ENCODE measurements at places on chromosomes 13 and 19.

DNA sequence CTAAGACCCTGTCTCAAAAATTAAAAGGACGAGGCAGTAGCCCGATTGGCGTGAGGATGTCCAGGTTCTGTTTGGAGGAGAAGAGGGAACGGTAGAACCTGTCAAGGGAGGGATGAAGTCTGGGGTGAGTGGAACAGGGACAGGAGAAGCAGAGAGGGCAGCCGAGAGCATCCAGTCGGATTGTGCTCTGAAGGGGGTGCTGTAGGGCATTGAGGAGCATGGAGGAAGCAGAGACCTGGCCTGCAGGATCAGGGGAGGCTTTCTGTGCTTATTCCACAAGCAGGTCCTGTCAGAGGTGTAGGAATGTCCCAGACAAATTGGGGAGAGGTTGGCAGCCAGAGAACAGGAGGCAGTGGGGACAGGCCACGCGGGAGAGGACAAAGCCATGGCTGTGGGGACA, 14.1 kb downstream of the AP2A1 start:
- H3K36me3 ChIP-seq = peaks cover 37% of the 10 kb centered on the region
- DNase-seq = no peak
- peak overlapping the region; percentile 17 for H3K27ac ChIP-seq
- no peaks in the 10 kb centered on the region for H3K27me3 ChIP-seq
- H3K4me1 ChIP-seq = peaks cover 4% of the 10 kb centered on the region
- H3K4me3 ChIP-seq = no peak overlapping the region

GRCh38 chr19:42402376-42403116, 12.4 kb upstream of the CNFN start:
- DNase-seq = no peak
- peak overlapping the region; percentile 79 for H3K4me3 ChIP-seq
- H3K27ac ChIP-seq = no peak overlapping the region
- H3K27me3 ChIP-seq = no peaks in the 10 kb centered on the region
- H3K4me1 ChIP-seq = peaks cover 23% of the 10 kb centered on the region

- H3K36me3 ChIP-seq = no peaks in the 10 kb centered on the region
- H3K27me3 ChIP-seq = peaks cover 14% of the 10 kb centered on the region
- no peaks in the 10 kb centered on the region for H3K4me1 ChIP-seq
- H3K27ac ChIP-seq = no peak overlapping the region
These were observed 20.2 kb upstream of the CEACAM6 start for GRCh38 chr19:41735071-41735600.

- H3K36me3 ChIP-seq = peaks cover 25% of the 10 kb centered on the region
- H3K4me3 ChIP-seq = no peak overlapping the region
- no peak for DNase-seq
- H3K27me3 ChIP-seq = no peaks in the 10 kb centered on the region
These were observed 26.9 kb upstream of the TMEM160 start for GRCh38 chr19:47075179-47075810.

DNA sequence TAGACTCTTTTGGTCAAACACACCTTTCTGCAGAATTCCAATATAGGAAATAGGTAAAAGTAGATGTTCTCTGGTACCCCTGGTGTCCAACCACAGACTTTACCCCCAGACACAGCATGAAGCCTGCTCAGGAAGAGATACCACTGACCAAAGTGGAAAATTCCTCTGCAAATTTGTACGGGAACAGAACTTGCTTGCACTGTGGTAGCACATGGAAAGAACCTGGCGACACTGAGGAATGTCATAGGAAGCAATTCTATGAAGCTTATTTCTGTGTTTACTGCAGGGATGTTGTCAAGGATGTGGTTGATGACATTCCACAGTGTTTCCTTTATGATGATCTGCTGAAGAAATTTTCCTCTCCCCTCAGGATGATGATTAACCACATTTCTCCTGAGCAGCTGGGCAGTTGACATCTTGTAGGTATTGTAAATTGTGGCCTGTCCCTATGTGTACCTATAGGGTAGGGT, 48.9 kb upstream of the TNFSF11 start:
- DNase-seq = no peak
- no peaks in the 10 kb centered on the region for H3K36me3 ChIP-seq
- peaks cover 22% of the 10 kb centered on the region for H3K27me3 ChIP-seq
- H3K4me1 ChIP-seq = peaks cover 3% of the 10 kb centered on the region

GRCh38 chr19:4597975-4598671, 38.6 kb upstream of the SEMA6B start:
- no peak for DNase-seq
- H3K27me3 ChIP-seq = peaks cover 18% of the 10 kb centered on the region
- no peak overlapping the region for H3K4me3 ChIP-seq
- H3K27ac ChIP-seq = no peak overlapping the region
- H3K36me3 ChIP-seq = no peaks in the 10 kb centered on the region

- peak overlapping the region; percentile 83 for H3K4me3 ChIP-seq
- H3K27me3 ChIP-seq = peaks cover 20% of the 10 kb centered on the region
- H3K4me1 ChIP-seq = peaks cover 18% of the 10 kb centered on the region
These were observed 349.2 kb upstream of the ARGLU1 start for GRCh38 chr13:106917024-106917571.

DNA sequence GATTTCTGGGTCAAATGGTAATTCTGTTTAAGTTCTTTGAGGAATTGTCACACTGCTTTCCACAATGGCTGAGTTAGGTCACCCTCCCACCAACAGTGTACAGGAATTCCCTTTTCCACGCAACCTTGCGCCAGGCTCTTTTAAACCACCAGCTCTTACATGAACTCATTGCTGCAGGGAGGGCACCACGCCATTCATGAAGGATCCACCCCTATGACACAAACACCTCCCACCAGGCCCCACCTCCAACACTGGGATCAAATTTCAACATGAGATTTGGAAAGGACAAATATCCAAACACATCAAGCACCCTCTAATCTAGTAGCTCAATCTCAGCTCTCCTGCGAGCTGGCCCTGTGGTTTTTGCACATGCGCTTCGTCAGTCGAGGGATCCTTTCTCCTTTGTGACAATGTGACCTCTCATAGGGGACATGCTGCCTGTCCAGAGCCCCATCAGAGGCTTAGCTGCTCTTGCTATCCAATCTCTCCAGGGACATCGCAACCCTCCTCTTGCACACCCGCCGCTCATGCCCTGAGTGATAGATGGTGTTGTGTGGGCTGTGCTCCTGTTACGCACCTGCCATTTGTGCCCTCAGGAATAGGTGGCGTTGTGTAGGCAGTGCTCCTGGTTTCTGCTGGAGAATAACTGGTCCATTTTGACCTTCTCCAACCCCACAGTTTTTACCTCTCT, 328.0 kb downstream of the UQCRFS1 start:
- H3K27ac ChIP-seq = no peak overlapping the region
- H3K27me3 ChIP-seq = no peaks in the 10 kb centered on the region
- H3K4me3 ChIP-seq = no peak overlapping the region
- DNase-seq = no peak
- no peaks in the 10 kb centered on the region for H3K36me3 ChIP-seq
